ENCODE measurements at places on chromosomes 6 and 20.
A peak's percentile ranks its signal among the peaks of the same experiment; 100 is the strongest.

GRCh38 chr6:158290659-158291058 is 21.6 kb upstream of the TULP4 start:
- DNase-seq, result peak; percentile 40

- DNase-seq, result no peak
These were observed 10.3 kb downstream of the KIF25 start for GRCh38 chr6:168007592-168008338.

DNA sequence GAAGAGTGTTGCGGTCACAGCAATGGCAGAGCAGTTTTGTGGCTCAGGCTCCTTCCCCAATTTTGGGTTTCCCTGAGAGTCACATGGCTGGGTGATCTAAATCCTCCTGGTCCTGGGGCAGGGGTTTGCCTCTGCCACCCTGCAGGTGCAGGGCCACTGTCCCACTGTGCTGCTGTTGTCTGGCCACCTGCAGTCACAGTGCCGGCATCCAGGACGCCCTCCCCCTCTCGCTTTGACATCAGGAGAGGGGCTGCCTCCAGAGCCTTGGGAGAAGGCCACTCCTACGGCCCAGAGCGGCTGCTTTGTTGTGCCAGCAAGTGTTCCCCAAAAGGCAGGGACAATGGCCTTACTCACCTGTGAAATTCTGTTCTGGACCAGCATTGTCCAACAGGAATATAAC is 449.0 kb downstream of the QKI start:
- no peak for DNase-seq

GRCh38 chr6:169850746-169851145 is 99.3 kb downstream of the ERMARD start:
- DNase-seq, result no peak

DNA sequence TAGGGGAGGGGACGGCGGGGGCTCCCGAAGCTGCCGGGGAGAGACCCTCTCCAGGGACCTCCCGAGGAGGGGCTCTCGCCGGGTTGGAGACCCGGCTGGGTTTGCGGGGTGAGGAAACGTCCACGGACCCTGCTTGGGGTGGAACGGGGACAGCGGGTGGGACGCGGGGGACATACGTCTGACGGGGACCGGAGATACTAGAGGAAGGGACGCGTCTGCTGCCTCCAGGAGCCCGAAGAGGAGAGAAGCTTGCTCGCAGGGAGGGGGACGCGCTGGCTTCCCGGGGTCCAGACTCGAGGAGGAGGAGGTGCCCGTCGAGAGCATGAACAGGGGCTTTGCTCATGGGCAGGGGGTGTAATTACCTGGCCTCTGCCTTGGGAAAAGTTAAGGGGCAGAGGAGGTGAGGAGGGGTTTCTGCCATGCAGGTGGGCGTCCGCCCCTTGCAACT is 593 bp downstream of the DNMT3B start:
- peak; percentile 48 for DNase-seq

DNA sequence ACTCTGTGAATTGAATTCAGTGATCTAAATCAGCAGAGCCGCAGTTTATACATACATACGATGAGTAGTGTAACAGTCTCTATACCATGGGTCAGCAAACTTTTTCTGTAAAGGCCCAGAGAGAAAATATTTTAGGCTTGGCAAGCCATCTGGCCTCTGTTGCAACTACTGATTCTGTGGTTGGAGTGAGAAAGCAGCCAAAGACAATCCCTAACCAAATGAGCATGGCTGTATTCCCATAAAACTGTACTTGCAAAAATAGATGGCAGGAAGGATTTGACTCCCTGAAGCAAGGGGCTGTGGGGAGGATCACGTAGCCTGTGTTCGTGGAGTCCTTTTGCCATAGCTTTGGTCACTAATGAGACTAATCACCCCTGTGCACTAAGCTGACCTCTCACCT is 17.9 kb upstream of the MOCS1 start:
- no peak for DNase-seq

DNA sequence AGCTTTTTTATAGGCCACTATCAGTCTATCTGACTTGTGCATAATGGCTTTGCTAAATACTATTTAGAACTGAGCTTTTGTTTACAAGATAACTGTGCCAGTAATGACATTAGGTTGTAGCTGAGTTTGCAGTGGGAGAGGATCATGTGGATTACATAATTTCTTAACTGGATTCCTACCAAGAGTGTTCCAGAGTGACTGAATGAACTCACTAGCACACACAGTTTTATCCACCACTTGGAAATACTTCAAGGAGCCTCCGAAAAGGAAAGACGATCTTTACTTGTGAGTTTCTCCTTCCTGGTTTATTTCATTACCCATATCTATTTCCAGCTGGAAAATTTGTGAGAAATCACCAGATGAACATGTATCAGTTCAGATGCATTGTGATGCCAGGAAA is 10.9 kb upstream of the SYNE1 start:
- DNase-seq, result no peak

DNA sequence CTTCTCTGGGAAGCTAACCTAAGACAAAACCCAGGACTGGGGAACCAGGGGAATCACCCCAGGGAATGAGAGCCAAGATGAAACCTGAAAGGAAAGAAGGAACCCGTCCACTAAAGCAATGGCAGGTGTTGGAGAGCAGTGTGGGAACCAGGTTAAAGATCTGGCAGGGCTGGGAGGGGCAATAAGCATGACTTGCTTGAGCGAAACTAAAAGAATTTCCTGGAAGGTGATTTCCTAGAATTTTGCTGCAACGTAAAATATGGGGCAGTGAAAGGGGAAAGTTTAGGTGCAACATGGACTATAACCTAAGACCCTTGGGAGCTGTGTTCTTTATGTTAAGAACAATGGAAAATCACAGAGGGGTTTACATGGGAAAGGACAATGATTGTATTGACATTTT is 126.2 kb upstream of the SSTR4 start:
- DNase-seq, result no peak

DNA sequence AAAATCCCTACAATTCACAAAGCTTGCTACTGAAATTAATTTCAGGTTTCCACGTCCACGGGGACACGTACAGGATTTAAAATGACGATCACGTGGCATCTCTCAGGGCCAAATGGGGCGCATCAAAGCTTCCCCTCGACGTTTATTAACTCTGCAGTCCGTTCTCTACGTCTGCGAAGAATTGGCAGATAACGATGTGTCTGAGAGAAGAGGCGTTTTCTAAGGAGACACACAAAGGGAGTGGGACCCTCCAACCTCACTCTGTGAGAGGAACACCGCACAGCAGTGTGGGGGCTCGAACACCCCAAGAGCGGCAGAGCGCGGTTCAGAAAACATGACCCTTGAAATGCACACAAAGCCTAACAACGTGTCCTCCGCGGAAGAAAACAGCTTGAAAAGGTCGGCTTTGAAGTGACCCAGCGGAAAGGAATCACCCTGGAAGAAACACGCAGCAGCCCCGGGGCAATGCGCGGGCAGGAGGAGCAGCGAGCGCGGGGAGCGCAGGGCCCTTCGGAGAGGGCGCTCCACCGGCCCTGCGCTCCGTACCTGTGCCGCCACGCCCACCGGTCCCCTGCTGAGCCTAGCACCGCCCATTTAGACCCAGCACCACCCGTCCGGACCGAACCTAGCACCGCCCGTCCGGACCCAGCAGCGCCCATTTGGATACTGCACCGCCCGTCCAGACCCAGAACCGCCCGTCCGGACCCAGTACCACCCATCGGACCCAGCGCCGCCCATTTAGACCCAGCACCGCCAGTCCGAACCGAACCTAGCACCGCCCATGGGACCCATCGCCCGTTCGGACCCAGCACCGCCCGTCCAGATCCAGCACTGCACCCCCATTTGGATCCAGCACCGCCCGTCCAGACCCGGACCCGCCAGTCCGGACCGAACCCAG is 1.1 kb upstream of the AFDN start:
- no peak for DNase-seq

DNA sequence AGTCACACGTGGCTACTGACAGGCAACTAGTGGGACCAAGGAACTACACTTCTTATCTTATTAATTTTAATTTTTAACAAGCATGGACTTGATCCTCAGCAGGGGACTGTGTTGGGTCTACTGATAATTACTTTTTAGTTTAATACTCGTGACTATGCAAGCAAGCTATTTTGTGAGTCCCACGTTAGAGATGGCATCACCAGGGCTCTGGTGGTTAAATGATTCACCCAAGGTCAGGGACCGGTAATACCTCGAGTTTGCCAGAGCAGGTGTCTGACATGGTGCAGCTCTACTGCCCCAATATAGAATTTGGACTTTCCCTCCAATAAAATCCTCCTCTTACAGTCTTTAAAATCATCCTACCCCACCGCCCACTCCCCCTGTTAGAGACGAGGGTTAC is 98.6 kb upstream of the RIN2 start:
- DNase-seq, result no peak

GRCh38 chr20:32188376-32189122 is 19.0 kb downstream of the PLAGL2 start:
- no peak for DNase-seq

DNA sequence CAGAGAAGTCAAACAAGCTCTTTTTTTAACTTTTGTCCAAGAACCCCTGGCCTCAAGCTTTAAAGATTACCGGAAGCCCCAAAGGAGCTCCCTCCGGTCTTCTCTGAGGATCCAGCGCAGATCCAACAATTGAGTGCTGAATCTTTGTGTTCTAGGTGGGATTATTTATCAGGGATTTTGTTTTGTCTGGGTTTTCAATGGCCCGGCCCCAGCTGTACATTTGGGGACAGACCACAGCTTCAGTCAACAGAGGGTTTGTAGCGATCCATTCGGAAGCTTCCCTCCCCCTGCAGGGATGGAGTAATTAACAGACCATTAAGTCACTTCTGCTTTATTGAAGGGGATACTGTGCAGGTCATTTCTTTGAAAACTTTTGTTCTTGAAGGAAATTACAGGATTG is 7.8 kb downstream of the OLIG3 start:
- no peak for DNase-seq

- no peak for DNase-seq
These were observed 331.8 kb downstream of the EPHA7 start for GRCh38 chr6:93087606-93088005.

Measured in GM12891 (cell line).